ENCODE measurements at places on chromosomes 3 and 15.

DNA sequence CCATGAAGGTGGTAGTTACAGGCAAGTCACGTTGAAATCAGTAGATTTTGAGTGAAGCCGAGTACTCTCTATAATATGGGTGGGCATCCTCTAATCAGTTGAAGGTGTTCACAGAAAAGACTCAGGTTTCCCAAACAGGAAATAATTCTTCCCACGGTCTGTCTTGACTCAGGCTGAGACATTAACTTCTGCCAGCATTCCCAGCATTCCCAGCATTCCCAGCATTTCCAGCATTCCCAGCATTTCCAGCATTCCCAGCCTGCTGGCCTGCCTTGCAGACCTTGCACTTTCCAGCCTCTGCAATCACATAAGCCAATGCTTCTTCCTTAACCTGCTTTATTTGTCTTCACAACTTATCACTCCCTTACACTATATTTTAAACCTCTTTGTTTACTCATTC lies 542.3 kb upstream of the ROBO2 start:
- DNase-seq, result no peak

DNA sequence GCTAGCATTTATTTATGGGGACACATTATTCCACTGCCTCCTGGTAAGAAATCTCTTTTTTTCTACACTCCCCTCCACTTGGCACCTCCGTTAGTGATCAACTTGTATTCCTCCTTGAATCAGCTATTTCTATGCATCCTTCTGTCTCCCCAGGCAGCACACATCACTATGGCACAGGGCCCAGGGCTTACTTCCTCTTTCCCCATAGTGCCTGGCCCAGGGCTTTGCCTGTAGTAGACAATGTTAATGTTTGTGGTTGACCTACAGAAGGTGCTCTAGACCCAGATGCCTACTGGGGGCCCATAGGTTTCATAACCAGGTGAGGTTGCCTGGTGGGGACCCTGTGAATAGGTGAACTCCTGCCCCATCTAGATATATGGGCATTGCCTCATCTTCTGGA lies 44.9 kb downstream of the EPHB1 start:
- DNase-seq, result no peak

DNA sequence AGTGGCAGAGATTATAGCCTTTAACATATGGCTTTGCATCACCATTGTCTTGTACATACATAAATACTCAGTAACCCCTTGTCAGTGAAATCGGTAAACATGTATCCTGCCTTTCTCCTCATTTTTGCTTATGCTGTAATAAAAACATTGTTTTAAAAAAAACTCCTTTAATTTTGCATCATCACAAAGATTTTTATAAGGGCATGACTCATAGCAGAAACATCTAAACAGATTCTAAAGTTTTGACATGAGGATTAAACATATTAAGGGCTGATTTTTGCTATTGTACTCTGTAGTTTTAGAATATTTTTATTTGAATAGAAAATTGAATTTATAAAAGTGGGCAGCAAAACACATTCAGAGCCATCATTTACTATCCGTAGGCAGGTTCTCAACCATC lies 275.9 kb downstream of the ZIC4 start:
- no peak for DNase-seq

DNA sequence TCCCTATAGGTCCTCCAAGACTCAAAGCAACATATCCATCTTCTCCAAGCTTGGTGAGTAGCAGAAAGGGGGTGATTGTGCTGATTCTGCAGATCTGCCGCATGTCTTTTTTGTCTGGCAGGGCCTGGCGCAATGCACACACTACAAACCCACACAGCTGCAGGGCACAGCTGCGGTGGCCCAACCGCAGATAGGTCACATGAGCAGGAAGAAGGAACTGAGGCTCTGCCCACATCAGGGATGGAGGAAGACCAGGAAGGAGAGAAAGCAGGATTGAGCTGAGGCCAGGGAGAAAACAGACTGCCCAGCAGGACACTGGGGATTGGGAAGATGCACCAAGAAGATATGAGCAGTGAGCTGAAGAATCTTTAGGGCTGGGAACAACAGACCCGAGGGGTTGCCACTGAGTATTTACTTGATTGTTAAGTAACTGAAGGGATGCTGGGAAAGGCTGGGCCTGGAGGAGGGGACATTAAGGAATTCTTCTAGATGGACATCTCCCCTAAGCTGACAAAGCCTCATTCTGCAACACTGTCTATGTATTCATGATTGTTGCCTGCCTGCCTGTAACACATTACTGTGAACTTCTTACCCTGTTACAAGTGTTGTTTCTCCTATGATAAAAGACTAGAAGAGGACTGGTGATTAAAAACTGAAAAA lies 126.7 kb downstream of the MYLK start:
- DNase-seq, result no peak

DNA sequence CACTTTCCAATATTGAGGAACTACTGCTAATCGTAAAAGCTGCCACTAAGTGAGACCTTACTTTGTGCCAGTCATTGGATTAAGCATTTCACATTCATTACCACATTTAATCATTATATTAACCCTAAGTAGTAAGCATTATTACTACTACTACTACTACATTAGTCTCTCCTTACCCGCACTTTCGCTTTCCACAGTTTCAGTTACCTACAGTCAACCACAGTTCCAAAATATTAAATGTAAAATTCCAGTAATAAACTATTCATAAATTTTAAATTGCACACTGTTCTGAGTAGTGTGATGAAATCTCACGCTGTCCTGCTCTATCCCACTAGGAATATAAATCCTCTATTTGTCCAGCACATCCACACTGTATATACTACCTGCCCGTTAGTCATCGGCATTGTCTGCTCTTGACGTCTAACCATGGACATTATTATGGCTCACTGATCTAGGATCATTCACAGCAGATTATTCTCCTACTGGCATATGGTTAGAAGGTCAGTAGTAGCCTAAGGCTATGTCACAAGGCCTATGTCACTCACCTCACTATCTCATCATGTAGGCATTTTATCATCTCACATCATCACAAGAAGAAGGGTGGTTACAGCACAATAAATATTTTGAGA lies 121.1 kb downstream of the GSK3B start:
- DNase-seq, result no peak

DNA sequence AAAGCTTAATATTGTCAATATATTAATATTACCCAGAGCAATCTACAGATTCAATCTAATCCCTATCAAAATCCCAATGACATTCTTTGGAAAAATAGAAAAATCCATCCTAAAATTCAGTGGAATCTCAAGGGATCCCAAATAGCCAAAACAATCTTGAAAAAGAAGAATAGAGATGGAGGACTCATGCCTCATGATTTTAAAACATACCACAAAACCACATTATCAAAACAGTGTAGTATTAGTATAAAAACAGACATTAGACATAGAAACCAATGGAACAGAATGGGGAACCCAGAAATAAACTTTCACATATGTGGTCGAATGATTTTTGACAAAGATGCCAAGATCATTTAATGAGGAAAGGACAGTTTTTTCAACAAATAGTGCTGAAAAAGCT lies 14.6 kb downstream of the NEK4 start:
- no peak for DNase-seq

DNA sequence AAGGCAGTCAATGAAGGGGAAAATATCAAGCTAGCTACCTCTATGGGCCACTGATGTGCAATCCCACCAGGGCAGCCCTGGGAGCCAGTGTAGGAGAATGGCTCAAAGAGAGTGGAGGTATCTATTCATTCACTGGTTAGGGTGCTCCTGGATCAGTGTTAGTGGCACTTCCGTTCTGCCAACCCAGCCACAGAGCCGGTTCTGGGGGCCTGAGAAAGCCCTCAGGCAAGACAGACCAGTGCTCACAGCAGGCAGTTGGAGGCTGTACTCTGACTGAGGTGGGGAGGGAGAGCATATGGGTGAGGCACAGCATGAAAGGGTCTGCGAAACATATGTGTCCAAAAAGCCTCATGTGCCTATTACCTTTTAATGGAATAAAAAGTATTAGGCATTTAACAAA lies 109.3 kb downstream of the KCNMB2 start:
- no peak for DNase-seq
